ENCODE measurements at places on chromosomes 5 and 9. TPM values are rescaled to one million over a fixed set of nuclear protein-coding genes. Genes with fewer than 3 reads are reported as not detected.

DNA sequence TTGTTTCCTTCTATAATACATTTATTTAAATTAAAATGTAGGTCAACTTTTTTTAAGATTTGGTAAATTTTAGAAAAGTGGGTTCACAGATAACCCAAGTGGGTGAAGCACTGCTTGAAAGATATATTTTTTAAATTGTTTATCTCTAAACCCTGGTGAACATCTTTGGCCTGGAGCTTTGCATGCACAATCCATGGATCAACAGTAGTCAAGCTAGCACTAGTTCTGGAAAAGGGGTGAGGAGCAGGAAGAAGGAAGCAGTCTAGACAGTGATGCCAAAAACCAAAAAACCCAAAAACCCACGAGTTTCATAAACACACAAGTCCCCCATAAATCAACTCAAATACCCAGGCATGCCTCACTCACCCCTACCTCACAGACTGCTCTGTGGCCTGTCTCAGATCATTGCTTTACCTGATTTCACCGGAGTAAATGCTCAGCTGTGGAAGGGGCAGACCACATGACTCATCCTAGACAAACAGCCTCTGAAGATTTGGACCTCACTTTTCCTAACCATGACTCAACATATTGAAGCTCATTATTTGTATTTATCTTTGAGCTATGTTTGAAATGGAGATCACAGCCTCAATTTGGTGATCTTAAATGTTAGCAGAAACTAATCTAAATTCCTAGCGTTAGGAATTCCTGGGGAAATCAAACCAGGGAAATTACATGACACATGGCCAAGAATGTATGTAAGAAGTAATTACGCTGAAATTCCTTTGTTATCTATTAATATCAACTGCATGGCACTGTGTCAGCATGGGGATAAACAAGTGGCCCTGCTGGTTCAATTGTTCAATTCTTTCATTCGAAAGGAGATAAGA is 149.6 kb downstream of the ZNF608 start:
- DNase-seq: no peak

GRCh38 chr5:91266184-91266705 is 116.9 kb downstream of the ARRDC3 start:
- peak; percentile 22 for DNase-seq

DNA sequence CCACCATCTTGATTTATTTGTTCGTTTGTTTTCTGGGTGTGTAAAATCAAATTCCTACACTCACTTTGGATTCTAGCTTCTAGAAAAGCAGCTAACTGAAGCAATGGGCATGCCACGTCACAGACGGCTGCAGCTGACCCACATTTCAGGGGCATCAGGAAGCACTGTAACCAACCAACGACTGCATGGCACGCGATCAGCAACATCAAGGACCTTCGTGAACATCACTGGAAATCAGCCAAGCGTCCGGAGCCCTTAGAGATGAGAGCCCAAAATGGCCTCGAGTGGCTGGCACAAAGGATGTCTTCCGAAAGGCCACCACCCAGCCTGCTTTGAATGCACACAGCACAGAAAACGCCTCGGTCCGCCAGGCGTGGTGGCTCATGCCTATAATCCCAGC is 191.1 kb downstream of the OLFM1 start:
- DNase-seq: no peak

- DNase-seq: no peak
Measured at GRCh38 chr9:127166651-127167524, 44.5 kb upstream of the ANGPTL2 start.

DNA sequence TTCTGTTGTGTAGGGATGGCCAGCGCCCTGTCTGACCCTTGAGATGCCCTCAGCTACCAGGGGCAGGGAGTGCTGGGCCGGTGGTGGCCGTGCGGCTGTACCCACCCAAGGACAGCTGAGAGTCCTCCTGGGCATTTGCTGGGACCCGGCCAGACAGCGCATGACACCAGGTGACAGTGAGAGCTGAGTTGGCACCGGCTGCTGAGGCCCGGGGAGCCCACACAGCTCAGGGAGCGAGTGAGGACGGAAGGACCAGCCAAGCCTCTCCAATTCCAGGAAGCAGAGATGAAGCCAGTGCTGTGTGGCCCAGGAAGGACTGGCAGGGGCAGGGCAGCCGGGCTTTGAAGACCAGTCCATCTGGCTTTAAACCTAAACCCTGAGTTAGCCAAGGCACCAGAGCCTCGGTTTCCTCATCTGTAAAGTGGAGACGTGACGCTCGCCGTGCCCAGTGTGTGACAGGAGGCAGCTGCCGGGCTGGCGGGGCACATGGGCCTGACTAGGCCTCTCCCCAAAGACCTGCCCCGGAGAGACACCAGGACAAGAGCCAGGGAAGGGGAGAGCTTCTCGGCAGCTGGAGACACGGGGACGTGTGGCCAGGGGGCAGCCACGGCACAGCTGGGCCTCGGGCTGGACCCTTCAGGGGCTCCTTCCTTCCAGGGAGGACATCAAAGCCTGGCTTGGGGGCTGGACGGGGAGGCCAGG is 3.0 kb upstream of the AGPAT2 start:
- DNase-seq: peak; percentile 64

DNA sequence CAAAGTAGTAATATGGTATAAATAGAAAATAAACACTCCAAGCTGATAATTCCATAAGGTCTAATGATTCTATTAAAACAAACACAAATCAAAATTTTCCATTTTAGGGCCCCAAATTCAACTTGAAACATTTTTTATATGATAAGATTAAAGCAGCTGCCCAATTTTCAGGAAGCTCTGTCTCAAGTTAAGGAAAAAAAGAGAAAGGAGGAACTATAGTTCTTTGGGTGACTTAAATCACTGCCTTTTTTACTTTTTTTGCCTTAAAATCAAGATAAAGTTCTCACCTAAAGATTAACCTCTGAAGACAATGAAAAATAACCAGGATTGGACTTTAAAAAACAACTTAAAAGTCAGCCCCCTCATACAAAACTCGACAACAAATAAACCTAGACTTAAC is 76.0 kb upstream of the IFNE start:
- peak; percentile 18 for DNase-seq

- DNase-seq: peak; percentile 45
Measured at GRCh38 chr5:147417135-147417813, 92.6 kb downstream of the DPYSL3 start.

- no peak for DNase-seq
Measured at GRCh38 chr9:92963831-92964606, 16.7 kb downstream of the FGD3 start.

DNA sequence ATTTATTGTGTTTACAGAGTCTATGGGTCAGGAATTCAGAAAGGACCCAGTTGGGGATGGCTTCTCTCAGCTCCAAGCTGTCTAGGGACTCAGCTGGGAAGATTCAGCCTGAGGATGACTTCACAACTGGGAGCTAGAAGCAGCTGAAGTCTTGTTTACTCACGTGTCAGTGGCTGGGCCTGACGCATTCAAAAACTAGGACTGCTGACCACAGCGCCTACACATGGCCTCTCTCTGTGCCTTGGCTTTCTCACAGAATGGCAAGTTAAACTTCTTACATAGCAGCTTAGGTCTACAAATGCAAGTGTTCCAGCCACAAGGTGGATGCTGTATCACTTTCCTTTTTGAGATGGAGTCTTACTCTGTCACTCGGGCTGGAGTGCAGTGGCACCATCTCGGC is 16.3 kb upstream of the PPP2CA start:
- peak; percentile 21 for DNase-seq

DNA sequence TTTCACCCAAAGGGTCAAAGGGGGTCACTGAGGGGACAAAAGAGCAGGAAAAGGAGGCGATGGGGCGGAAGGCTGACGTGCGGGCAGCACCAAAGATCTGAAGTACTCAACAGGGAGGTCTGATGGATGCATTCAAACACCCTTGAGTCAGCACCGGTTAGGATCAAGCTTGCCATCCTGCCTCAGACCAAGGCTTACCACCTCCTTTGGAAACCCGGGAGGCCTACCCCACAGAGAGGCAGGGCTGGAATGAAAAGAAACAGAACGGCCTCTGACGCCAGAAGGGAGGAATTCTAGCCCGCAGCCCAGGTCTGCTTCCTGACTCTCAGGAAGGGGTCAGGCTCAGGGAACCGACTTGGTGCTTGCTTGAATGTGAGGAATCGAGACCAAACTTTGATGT is 125.6 kb downstream of the PAPPA start:
- no peak for DNase-seq

GRCh38 chr9:92945796-92946195 is 1.5 kb upstream of the FGD3 start:
- no peak for DNase-seq

DNA sequence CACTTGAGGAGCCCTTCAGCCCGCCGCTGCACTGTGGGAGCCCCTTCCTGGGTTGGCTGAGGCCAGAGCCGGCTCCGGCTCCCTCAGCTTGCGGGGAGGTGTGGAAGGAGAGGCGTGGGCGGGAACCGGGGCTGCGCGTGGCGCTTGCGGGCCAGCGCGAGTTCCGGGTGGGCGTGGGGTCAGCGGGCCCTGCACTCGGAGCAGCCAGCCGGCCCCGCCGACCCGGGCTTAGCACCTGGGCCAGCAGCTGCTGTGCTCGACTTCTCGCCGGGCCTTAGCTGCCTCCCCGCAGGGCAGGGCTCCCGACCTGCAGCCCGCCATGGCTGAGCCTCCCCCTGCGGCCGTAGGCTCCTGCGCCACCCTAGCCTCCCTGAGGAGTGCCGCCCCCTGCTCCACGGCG is 6.2 kb upstream of the SHB start:
- DNase-seq: no peak

GRCh38 chr5:16702964-16703363 is 86.2 kb upstream of the RETREG1 start:
- DNase-seq: no peak

PSAT1 gene
- total RNA-seq: 17.4 TPM

ATOX1 gene
- 48.9 TPM for total RNA-seq

YTHDC2 gene
- total RNA-seq: 44.0 TPM

TEX48 gene
- total RNA-seq: not detected

CER1 gene
- not detected for total RNA-seq

AHRR gene
- total RNA-seq: 8.2 TPM

FCHO2 gene
- 27.2 TPM for total RNA-seq

SLC25A2 gene
- total RNA-seq: not detected
